ENCODE measurements at places on chromosomes 6 and 20.
A peak's percentile ranks its signal among the peaks of the same experiment; 100 is the strongest.

DNA sequence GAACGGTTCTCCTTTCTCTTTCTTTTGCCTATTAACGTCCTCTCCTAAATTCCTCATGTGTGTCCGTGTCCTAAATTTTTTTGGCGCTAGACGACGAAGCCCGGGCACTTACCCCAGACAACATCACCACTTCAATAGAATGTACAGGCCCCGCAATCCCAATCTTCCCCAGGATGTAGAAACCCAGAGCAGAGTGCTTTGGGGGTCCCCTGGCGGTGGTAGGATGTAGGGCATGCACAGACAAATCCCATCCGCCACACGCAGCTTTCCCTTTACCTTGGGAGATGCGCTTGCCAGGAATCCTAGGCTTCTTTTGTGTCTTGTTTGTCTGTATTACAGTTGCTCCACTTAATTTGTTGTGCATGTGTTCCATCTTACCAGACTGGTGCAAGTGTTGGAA, 417.3 kb upstream of the ARID1B start:
- DNase-seq, result no peak

- no peak for DNase-seq
These were observed 16.3 kb downstream of the RIN2 start for GRCh38 chr20:19774135-19774933.

DNA sequence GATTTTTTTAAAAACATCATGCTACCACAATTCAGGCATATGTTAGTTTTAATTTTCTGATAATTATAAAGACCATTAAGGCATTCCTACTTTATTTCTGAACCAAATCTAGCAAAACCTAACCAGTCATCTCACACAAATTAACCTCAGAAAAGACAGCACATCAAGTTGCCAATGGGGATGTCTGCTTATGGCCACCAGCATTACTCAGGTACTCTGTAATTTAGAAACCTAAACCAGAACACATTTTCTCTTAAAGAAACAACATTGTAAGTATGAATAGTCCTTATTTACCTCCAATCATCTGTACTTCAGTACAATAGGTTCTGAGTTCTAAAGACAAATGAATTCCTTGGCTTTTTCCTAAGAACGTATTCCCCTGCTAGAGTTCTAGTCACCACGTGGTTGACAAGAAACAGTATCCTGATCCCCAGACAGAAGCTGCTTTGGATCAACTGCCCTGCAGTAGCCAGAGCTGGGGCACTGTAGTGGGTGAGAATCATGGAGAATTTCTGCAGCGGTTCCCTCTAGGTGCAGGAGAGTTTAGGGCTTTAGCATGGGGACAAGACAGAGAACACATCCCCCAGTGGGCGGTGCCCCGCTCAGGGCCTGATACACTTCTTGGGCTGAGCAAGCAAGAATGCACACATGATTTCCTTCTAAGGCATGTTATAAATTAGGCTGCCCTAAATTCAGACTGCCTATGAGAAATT, 15.4 kb downstream of the GCLC start:
- no peak for DNase-seq

- no peak for DNase-seq
These were observed 88.3 kb downstream of the SH3BGRL2 start for GRCh38 chr6:79719248-79719960.

DNA sequence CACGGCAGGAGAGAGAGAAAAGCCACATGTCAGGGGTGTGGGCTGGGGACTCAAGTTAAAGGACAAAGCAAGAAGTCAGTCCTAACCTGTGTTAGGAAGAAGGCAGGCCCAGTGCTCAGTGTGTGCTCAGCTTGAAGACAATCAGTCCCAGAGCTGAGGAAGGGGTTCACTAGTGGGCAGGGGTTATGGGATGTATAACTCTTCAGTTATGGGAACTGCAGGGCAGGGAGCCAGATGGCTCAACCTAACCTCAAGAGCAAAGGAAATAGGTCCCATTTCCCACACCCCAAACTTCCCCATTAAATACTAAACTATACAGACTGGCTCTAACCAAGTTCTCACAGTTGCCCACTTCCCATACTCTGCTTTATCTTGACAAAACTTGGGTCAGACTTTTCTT, 7.4 kb upstream of the SSTR4 start:
- DNase-seq, result no peak

GRCh38 chr6:113560908-113561307, 296.2 kb upstream of the MARCKS start:
- DNase-seq, result no peak

- DNase-seq, result no peak
These were observed 642.1 kb downstream of the EPHA7 start for GRCh38 chr6:92777146-92777740.

DNA sequence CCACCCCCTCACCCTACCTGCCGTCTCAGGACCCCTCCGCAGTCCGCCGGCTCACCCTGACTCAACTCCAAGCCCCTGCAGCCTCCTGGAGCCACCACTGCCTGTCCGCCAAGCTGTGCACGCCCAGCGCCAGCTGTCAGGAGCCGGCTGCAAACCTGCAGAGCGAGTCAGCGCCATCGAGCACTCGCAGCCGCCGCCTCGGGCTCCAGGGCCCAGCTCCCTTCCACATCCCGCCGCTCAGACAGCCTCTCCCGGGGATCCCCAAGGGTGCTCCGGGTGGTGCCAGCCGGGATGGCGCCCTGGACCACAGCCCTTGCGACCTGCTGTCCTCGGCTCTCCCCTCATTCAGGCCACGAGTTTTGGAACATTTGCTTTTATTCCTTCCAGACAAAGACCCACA, 4.3 kb downstream of the TNNC2 start:
- no peak for DNase-seq

- DNase-seq, result peak; percentile 86
These were observed 684 bp downstream of the PAQR8 start for GRCh38 chr6:52362443-52363227.

Measured in posterior cingulate gyrus (tissue), 11 donors.